ENCODE measurements at places on chromosomes 5 and 9. TPM values are rescaled to one million over a fixed set of nuclear protein-coding genes. Genes with fewer than 3 reads are reported as not detected.

The GPR151 gene
- polyA plus RNA-seq: not detected

The SLC6A19 gene
- polyA plus RNA-seq: 0.09 TPM

The SNCAIP gene
- polyA plus RNA-seq: 16.0 TPM

The LECT2 gene
- polyA plus RNA-seq: 2.0 TPM

The SHC3 gene
- 10.4 TPM for polyA plus RNA-seq

The GRM6 gene
- 1.4 TPM for polyA plus RNA-seq

Data from left lung (tissue), 14 donors.